Activated effector memory CD4-positive, alpha-beta T cell treated with Interleukin-2 at 50 U/mL for 16 hours (primary cell): ENCODE measurements at places on chromosomes 12 and 14.

- no peak for DNase-seq
These were observed 55.7 kb downstream of the METTL25 start for GRCh38 chr12:82414044-82414443.

GRCh38 chr12:124994437-124994975, 1.1 kb downstream of the BRI3BP start:
- DNase-seq = no peak

- DNase-seq = no peak
These were observed 476.5 kb upstream of the TBX3 start for GRCh38 chr12:115160271-115161128.

DNA sequence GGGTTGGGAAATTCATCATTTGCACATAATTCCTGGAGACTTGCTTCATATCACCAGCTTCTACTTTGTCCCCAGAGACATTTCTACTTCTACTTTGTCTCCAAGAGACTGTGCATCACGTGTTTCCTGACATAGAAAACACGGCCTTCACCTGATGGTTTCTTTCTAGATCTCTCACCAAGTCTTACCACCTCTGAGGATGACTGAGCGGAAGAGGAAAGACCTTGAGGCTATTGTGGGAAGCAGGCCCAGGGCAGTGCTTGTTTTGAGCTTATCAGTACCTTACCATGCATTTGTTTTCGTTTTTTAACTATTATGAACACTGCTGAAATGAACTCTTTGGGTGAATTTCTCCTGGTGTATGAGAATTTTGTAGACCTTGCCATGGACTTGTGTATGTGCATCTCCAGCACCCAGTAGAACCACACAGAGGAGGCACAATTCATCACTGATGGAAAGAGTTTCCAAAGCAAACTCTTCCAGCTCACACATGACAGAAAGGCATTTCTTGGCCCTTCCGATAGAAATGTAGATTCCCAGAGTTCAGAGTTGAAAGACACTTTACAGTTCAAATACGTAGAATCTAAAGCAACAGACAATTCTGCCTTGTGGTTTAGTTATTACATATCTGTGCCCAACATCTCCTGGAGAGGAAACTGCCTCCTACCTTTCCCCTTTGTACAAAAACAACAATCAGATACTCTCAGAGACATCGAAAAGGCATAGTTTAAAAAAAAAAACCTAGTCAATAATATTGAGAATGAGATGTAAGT, 434.7 kb downstream of the FUT8 start:
- DNase-seq = peak; percentile 66

DNA sequence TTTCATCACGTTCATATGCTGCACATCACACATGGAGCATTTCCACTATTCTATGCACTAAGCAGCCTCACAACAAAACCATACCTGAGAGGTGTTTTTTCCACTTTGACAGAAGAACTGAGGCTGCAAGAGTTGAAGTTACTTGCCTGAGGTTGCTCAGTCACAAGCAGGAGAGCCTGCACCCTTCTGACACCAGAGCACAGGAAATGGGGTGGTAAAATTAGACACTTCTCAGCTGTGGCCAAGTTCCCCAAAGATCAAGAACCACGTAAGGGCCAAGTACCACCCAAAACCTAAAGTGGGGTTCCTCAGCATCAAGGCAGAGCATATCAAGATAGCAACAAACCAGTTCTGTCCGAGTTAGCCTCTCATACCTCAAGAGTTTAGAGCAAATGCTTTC, 185.8 kb downstream of the CAPZA3 start:
- no peak for DNase-seq

DNA sequence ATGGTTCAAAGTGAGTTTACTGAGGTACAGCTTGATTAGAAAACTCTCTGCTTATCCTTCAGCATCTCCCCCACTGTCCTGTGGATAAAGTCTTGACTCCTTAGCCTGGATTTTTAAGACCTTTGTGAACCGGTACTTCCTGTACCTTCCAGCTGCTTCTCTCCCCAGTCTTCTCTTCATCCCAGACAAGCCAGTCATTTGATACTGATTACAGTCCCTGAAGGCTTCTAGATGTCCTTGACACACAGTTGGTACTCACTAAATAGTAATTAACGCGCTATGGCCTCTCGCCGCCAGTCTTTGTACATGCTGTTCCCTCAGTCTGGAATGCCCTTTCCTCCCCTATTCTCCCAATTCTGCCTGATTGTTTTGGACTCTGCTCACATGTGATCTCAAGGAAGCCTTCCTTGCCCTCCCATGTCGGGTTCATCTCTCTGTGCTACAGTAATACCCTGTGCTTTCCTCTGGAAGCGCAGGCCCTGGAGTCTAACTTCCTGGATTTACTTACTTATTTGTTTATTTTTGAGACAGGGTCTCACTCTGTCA, 50.6 kb upstream of the PTGR2 start:
- DNase-seq = no peak

- no peak for DNase-seq
These were observed 152.4 kb downstream of the TMX1 start for GRCh38 chr14:51392416-51392815.

GRCh38 chr12:88111074-88111652, 30.7 kb downstream of the CEP290 start:
- no peak for DNase-seq

GRCh38 chr14:35742442-35742841, 66.7 kb downstream of the RALGAPA1 start:
- no peak for DNase-seq

DNA sequence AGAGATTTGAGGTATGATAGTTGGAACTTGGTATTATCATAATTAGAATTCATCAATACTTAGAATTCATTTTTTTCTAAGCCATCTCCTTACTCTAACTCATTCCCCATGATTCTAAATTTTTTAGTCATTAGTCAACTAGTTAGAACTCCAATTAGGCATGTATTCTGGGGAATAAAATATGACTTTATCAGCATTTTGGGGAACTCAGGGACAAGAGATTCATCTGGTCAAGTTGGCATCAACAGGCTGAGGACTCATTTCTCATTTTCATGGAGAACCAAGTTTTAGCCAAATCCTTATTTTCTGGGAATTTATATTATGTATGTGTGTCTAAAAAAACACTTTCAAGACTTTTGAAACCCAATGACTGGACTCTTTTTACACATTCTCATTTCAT, 29.2 kb downstream of the DIP2B start:
- no peak for DNase-seq

- no peak for DNase-seq
These were observed 604 bp upstream of the MAGOHB start for GRCh38 chr12:10614056-10614370.
